ENCODE measurements at places on chromosomes 7 and 10.

- DNase-seq: no peak
- no peaks in the 10 kb centered on the region for H3K36me3 ChIP-seq
- no peaks in the 10 kb centered on the region for H3K4me1 ChIP-seq
- no peaks in the 10 kb centered on the region for H3K27me3 ChIP-seq
- H3K27ac ChIP-seq: no peak overlapping the region
- H3K4me3 ChIP-seq: no peak overlapping the region
These were observed 138.7 kb upstream of the DGKB start for GRCh38 chr7:15041226-15041625.

GRCh38 chr7:136698231-136698630 lies 170.2 kb upstream of the CHRM2 start:
- no peaks in the 10 kb centered on the region for H3K36me3 ChIP-seq
- no peak for DNase-seq
- no peaks in the 10 kb centered on the region for H3K27me3 ChIP-seq
- no peak overlapping the region for H3K27ac ChIP-seq

DNA sequence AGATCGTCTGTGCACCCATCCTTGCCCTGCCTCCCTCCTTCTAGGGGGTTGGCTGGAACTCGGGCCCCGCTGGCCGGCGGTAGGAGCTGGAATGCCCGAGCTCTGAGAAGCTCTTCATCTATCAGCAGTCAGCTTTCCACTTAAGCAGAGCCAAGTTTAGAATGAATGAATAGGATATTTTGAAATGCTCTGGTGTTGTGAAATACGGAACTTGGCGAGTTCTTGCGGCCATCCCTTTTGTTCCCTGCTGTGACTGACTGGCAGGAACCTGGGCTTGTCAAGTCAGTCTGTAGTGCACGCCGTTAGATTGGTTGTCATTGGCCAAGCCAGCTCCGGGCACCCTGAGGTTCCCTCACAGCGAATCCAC lies 33.3 kb downstream of the FOXK1 start:
- H3K4me3 ChIP-seq: no peak overlapping the region
- no peaks in the 10 kb centered on the region for H3K27me3 ChIP-seq
- no peak overlapping the region for H3K27ac ChIP-seq
- DNase-seq: no peak
- no peaks in the 10 kb centered on the region for H3K36me3 ChIP-seq

DNA sequence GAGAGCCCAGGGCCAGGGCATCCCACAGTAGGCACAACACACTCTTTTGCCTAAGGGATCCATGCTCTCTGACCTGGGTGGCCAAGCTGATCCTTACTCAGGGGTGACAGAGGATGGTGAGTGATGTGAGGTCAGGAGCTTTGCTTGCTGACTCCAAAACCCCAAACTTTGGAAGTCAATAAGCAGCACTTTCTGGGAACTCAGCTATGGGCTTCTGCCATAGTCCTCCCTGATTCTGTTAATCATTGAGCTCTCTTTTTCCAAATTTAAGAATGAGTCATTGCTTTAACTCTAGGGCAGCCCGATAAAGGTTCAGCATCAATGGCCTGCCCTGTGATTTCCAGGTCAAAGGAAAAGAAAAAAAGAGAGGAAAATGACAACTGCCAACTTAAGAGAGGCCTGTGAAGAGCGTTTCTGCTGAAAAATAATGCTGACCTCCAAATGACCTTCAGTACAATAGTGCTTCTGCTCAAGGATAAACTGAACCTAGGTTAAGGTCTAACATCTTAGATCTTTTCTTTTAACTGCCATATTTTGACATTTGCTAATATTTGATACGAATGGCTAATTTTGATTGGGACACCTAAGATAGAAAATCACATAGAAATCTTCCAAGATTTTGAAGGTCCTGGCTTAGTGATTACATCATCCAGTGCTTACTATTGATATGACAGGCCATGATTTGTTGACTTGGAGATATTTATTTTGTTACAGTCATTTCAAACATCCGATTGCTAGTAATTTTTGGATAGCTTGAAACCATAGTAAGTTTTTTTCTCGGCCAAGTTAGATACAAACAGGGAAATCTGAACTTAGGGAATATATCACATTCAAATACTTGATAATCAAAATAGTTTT lies 20.8 kb upstream of the RELN start:
- no peak overlapping the region for H3K4me3 ChIP-seq
- DNase-seq: no peak
- H3K36me3 ChIP-seq: no peaks in the 10 kb centered on the region
- H3K27ac ChIP-seq: no peak overlapping the region

GRCh38 chr10:35925493-35925892 lies 283.4 kb upstream of the FZD8 start:
- no peak overlapping the region for H3K27ac ChIP-seq
- no peaks in the 10 kb centered on the region for H3K4me1 ChIP-seq
- DNase-seq: no peak
- no peaks in the 10 kb centered on the region for H3K27me3 ChIP-seq
- no peaks in the 10 kb centered on the region for H3K36me3 ChIP-seq
- no peak overlapping the region for H3K4me3 ChIP-seq

- no peaks in the 10 kb centered on the region for H3K36me3 ChIP-seq
- no peaks in the 10 kb centered on the region for H3K27me3 ChIP-seq
- DNase-seq: peak; percentile 75
- H3K4me3 ChIP-seq: no peak overlapping the region
- H3K4me1 ChIP-seq: no peaks in the 10 kb centered on the region
These were observed 343.0 kb downstream of the CRPPA start for GRCh38 chr7:16078076-16078952.

GRCh38 chr10:98254234-98254974 lies 13.6 kb downstream of the LOXL4 start:
- no peak for DNase-seq
- H3K4me3 ChIP-seq: no peak overlapping the region
- H3K27ac ChIP-seq: no peak overlapping the region
- no peaks in the 10 kb centered on the region for H3K27me3 ChIP-seq
- H3K4me1 ChIP-seq: no peaks in the 10 kb centered on the region

GRCh38 chr7:1104516-1105179 lies 16.7 kb downstream of the GPER1 start:
- no peaks in the 10 kb centered on the region for H3K4me1 ChIP-seq
- DNase-seq: no peak
- H3K27ac ChIP-seq: no peak overlapping the region
- H3K4me3 ChIP-seq: no peak overlapping the region

- H3K4me3 ChIP-seq: no peak overlapping the region
- no peak for DNase-seq
- H3K27me3 ChIP-seq: no peaks in the 10 kb centered on the region
- no peaks in the 10 kb centered on the region for H3K36me3 ChIP-seq
These were observed 833.8 kb downstream of the GRID1 start for GRCh38 chr10:85532773-85533172.

All from Karpas-422 (cell line).